ENCODE measurements at places on chromosomes 12 and 14. TPM values are rescaled to one million over a fixed set of nuclear protein-coding genes. Genes with fewer than 3 reads are reported as not detected.

The MAX gene
- 81.9 TPM for total RNA-seq

The BHLHE41 gene
- total RNA-seq: 33.4 TPM

The KRT5 gene
- total RNA-seq: not detected

The NXPH4 gene
- total RNA-seq: 0.44 TPM

The TTC9 gene
- 1.9 TPM for total RNA-seq

The NYNRIN gene
- 8.0 TPM for total RNA-seq

The DACT1 gene
- 3.4 TPM for total RNA-seq

The C14orf132 gene
- total RNA-seq: 4.8 TPM

The SPIC gene
- total RNA-seq: not detected

GRCh38 chr14:56100556-56100955 lies 17.7 kb upstream of the PELI2 start:
- no peak for DNase-seq

- DNase-seq: no peak
These were observed 31.6 kb downstream of the RXYLT1 start for GRCh38 chr12:63811334-63811733.

DNA sequence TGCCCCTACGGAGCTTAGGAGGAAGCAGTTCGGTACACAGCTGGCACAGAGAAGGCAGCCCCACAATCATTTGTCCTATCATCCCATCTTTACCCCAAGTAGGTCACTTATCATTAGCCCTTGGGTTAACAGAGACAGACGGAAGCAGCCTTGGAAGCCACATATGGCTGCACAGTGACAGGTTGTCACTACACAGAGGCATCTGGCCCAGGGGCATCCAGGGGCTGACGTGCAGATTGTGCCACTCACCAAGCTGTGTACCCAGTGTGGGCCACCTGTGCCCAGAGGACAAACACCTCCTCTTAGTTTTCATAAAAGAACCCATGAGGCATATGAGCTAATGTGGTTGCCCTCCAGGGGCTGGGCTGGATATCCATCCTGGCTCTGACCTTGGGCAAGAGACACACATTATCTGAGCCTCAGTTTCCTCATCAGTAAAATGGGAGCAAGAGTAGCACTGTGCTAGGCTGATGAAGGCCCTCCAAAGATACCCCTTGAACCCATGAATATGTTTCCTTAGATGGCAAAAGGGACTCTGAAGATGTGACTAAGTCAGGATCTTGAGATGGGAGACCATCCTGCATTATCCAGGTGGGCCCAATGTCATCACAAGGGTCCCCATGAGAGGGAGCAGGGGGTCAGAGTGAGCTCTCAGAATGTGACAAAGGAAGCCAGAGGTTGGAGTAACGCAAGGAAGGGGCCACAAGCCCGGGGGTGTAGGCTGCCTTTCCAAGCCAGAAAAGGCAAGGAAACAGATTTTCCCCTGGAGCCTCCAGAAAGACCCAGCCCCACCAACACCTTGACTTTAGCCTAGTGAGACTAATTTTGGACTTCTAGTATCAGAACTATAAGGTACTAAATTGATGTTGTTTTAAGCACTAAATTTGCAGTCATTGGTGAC lies 64.6 kb downstream of the C14orf132 start:
- DNase-seq: no peak

DNA sequence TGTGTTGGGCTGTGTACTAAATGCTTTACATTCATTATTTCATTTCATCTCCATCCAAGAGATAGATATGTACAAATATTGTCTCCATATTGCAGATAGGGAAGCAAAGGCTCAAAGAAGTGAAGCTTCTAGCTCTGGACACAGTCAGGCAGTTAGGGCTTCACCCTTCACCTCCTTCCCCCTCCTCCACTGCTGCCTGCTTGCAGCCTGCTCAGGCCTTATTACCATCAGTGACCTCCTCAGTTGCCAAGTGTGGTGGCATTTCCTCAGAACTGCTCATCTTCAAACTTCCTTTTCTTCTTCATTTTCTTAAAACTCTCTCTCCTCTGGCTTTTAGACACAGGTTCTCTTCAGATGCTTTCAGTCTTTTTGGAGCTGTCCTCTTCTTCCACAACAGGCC lies 4.7 kb upstream of the GPATCH2L start:
- DNase-seq: no peak

- no peak for DNase-seq
These were observed 44.1 kb downstream of the SMIM41 start for GRCh38 chr12:52123487-52124186.

DNA sequence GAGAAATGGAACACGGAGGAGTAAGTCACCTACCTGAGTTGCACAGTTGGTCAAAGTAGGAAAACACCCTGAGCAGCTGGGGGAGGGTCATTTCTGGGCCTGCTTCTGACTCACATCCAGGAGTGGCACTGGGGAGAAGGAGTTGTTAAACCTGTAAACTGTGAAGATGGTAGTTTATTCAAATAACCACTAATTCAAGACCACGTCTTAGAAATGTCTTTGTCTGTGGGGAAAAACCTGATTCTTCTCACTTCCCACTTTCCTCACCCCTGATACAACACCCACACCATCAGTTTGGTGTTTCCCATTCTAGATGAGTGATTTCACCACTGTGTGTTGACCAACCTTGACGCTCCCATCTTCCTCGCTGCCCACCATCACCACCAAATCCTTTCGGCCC lies 207.1 kb downstream of the ANO4 start:
- DNase-seq: no peak

DNA sequence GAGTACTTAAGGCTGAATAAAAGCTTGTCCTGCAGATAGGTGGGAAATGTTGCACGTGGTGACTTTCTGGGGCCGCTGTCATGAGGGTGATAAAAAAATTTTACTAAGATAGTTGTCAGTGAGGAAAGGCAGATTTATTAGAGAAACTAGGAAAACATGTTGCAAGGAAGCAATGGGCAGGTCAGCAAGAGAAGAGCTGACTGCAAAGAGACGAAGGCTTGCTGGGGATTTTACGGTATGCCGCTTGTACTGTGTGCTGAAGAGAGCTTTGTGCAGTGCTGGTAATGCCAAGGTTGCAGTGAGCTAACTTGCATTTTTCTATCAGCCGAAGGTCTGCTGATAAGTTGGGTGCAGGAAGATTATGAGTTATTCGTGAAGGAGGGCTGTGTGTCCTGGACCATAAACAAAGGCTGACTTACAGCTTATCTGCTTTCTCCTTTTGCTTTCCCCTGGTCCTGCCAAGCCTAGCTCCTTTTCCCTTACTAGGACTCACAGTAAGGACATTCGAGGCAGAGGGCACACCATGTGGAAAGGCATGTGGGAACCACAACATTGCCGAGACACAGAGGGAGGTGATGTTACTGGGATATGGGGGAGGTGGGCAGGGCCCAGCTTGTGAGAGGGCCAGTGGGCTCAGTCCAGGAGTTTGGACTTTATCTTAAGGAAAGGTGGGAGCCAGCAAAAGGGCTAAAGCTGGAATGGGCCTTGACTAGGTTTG lies 7.4 kb upstream of the CCDC88C start:
- DNase-seq: no peak

- no peak for DNase-seq
These were observed 283.1 kb downstream of the MDGA2 start for GRCh38 chr14:47392326-47392725.

DNA sequence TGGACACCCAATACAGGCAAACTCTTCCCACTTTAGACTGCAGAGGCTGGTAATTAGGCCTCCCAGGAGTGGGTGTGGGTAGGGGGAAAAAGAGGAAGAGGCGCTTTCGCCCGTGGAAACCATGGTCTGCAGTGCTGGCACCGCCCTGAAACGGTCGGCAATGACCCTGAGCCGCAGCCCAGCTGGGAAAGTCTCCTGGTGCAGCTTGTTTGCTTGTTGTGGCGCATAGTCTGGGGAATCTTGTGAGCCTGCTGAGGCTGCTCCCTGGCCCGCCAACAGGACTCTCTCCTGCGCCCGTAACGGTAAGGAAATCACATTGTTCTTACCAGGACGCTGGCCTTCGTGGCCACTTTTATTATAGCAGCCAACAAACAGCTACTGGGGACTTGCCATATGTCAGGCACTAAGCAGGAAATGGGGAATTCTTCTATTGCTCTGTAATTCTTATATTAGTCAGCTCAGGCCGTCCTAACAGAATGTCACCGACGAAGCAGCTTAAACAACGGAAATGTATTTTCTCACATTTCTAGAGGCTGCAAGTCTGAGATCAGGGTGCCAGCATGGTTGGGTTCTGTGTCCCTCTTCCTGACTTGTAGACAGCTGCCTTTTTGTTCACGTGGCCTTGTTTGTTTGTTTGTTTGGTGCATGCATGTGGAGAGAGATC lies 52.5 kb upstream of the RIN3 start:
- peak; percentile 51 for DNase-seq

DNA sequence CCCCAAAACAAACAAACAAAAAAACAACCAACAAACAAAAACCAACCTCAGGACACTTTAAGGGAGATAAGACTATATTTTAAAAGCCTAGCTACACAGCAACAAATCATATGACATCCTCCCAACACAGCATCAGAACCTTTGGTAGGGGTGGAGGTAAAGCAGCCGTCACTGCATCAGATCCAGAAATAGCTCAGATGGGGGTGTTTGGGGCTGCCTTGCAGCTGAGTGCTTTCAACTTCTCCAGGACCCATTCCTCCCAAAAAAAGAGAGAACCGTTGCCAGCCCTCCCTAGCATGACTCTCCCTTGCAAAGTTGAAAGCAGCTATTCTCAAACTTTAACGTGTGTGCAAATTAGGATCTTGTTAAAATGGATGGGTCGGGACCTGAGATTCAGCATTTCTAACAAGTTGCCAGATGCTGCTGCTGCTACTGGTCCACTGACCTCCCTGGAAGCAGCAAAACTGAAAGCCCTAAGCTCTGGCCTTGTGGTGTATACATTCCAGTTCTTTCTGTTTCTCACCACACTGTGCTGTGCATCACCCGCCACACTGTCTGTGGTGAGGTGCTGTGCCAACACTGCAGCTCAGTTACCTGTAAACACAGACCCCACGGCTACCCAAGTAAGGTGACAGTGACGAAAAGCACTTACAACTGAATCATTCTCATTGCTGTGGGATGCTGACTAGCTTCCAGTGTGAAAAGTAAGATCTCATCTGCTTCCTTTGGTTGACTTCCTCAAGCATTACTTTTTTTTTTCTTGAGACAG lies 54.0 kb downstream of the SLC38A1 start:
- DNase-seq: no peak

DNA sequence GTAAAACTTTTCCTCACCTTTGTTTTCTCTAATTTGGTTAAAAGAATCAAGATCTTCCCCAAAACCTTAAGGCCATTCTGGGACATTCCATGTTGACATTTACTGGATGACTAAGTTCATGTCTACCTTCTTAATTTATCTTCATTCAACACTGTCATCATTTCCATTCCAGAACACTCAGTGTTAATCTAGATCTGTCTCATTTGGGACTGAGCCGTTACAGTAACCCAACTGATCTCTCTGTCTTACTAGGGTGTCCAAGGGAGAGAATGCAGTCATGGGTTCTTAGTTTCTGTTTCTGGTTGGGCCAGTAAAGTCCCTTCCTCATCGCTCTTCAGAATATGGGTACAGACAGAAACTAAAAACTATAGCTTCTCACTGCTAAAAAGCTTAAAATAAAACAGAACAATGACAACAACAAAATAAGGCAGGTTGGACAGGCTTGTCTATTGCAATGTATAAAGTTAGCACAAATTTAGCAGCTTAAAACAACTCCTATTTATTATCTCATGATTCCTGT lies 144.8 kb downstream of the ASCL1 start:
- no peak for DNase-seq

- DNase-seq: no peak
These were observed 53.4 kb downstream of the PLCZ1 start for GRCh38 chr12:18684430-18684829.

DNA sequence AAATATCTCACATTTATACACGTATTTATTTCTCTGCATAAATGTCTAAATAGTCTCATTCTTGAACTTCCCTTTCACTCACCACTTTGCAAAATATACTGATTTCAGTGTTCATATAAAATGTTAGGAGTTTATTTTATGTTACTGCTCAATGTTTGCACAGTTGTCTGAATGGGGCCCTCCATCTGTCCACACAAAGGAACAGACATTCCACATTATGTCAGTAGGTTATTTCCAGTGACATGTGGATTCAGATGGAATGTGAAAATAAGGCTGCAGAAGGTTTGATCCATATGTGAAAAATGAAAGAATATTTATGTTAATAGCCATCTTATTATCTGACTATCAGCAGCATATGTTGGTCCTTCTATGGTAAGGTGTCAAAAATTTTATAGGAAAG lies 994.4 kb upstream of the SEL1L start:
- DNase-seq: no peak

DNA sequence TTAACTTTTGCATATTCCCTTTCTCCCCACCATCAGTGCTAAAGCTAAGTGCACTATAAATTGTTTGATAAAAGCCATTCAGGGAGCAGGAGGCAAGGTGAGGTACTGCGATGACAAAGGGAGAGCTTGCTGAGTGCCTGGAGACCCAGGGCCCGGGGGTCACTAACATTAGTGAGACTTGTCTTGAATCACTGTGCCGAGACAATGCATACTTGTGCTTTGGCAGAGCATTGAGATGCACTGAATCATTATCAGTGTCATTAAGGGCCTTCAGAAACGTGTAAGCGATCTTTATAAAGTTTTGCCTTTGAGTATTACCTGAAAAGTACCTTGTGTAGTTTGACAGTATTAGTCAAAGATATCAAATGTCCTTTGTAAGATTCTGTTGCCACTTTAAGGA lies 447.5 kb downstream of the PCNX1 start:
- DNase-seq: no peak

DNA sequence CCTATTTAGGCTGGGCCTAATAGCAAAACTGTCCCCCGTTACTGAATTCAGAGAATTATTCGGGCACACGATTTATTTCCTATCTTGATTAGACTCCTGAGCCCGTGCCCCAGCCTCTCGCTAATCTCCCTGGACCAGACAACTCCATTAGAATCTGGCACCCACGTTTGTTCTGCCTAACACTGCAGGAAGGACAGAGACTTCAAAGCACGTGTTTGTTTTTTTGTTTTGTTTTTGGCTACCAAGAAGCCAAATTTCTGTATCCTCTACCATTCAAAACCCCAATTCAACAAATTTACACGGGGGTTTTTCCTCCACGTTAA lies 4.8 kb downstream of the USP44 start:
- DNase-seq: no peak

GRCh38 chr12:69066492-69067373 lies 133.8 kb upstream of the CPM start:
- DNase-seq: no peak

- DNase-seq: no peak
These were observed 14.8 kb downstream of the MAPK1IP1L start for GRCh38 chr14:55066223-55066622.

DNA sequence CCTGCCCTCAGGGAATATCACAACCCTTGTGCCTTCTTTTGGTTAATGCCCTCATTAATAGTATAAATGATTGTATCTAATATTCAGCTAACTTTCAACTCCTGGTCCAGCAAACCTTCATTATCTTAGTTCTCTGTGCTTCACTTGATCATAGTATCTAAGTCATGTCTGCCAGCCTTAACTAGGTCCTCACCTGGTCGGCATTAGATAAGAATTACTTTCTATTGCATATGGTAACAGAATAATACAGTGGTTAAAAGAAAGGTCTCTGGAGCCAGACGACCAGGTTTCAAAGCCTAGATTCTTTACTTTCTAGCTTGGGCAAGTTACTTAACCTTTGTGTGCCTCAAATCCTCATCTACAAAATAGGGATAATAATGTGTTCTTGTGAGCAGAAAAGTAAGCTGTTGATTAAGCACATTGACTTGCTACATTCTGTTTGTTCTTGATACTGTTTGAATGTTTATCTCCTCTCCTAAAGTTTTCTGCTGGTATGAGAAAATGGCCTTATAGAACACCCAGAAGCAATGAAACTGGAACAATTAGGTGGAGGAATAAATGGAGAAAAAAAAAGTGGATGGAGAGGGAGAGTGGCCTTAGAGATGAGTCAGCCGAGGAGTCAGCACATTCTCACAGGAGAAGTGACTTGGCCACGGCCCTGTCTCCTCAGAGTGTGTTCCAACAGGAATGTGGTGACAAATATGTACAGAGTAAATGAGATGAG lies 176.1 kb downstream of the SLC25A21 start:
- DNase-seq: no peak
